ENCODE measurements at places on chromosomes 2 and 18. TPM values are rescaled to one million over a fixed set of nuclear protein-coding genes. Genes with fewer than 3 reads are reported as not detected.

DNA sequence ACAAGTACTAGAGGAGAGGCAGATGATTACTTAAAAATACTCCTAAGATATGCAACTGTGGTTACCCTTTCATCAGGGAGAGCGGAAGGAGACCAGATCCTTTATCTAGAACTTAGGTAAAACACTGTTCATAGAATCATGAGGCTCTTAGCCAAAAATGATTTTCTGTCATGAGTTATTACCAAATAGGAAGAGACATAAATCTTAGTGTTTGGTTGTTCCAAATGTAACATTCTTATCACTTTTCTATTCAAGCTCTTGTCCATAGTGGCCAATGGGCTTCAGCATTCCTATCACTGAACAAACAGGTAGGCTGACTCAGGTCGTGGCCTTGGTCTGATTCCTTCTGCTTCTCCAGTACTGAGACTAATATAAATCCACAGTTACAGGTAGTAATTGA, 38.5 kb downstream of the RPRD1A start:
- peaks cover 44% of the 10 kb centered on the region for H3K36me3 ChIP-seq
- DNase-seq = no peak
- peaks cover 16% of the 10 kb centered on the region for H3K4me1 ChIP-seq
- no peaks in the 10 kb centered on the region for H3K27me3 ChIP-seq
- no peak overlapping the region for H3K4me3 ChIP-seq
- no peak overlapping the region for H3K27ac ChIP-seq

- H3K27ac ChIP-seq = no peak overlapping the region
- no peak overlapping the region for H3K4me3 ChIP-seq
- H3K4me1 ChIP-seq = no peaks in the 10 kb centered on the region
- no peaks in the 10 kb centered on the region for H3K27me3 ChIP-seq
- no peak for DNase-seq
These were observed 53.8 kb downstream of the TEX44 start for GRCh38 chr2:231646476-231646875.

Gene RBFA
- total RNA-seq = 46.1 TPM

Gene RAB31
- total RNA-seq = 8.1 TPM

GRCh38 chr2:145123606-145124005, 603.7 kb upstream of the ZEB2 start:
- H3K36me3 ChIP-seq = no peaks in the 10 kb centered on the region
- H3K4me1 ChIP-seq = no peaks in the 10 kb centered on the region
- DNase-seq = no peak
- H3K4me3 ChIP-seq = no peak overlapping the region
- H3K27me3 ChIP-seq = no peaks in the 10 kb centered on the region

Gene DNAJC5G
- 2.4 TPM for total RNA-seq

Gene RUFY4
- total RNA-seq = 1.3 TPM

DNA sequence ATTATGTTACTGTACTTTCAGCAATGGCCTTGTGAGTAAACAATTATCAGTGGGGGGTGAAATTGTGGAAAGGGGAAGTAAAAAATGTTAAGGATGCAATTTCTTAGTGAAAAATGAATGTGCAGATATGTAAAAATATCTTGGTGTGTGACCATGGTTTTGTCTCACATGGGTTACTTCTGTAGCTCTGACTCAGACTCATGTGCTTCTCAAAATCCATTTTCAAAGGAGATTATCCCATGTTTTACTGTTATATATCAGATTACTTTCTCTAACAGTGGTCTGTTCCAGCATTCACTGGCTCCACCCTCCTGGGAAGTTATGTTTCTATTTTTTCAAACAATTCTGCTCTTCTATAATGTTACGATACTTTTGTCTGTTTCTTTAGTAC, 298.2 kb upstream of the COL3A1 start:
- H3K4me1 ChIP-seq = no peaks in the 10 kb centered on the region
- peak; percentile 34 for DNase-seq
- H3K27ac ChIP-seq = no peak overlapping the region
- H3K36me3 ChIP-seq = no peaks in the 10 kb centered on the region
- H3K4me3 ChIP-seq = no peak overlapping the region

GRCh38 chr18:78647018-78647417, 332.6 kb upstream of the SALL3 start:
- DNase-seq = no peak
- no peaks in the 10 kb centered on the region for H3K36me3 ChIP-seq
- H3K27ac ChIP-seq = no peak overlapping the region
- H3K27me3 ChIP-seq = no peaks in the 10 kb centered on the region
- no peak overlapping the region for H3K4me3 ChIP-seq
- no peaks in the 10 kb centered on the region for H3K4me1 ChIP-seq

Gene C1GALT1C1L
- total RNA-seq = 0.41 TPM

Measured in A673 (cell line).